BE2C (cell line): ENCODE measurements at places on chromosomes 16 and 17.

- no peak for DNase-seq
These were observed 80.8 kb upstream of the NOL11 start for GRCh38 chr17:67636834-67637520.

DNA sequence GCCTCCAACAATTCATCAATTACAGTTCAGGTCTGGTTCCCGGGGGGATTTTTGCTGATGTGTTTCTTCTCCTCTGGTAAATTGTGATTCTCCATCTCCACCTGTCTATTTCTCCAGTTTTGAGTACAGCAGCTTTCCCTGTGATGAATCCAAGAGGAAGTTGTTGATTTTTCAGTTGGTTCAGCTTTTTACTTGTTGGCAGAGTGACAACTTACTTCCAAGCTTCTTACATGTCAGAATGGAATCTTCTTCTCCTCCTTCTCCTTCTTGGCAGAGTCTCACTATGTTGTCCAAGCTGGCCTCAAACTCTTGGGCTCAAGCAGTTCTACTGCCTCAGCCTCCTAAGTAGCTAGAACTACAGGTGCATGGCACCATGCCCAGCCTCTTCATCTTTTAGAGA is 33.4 kb upstream of the TMEM92 start:
- DNase-seq = no peak

DNA sequence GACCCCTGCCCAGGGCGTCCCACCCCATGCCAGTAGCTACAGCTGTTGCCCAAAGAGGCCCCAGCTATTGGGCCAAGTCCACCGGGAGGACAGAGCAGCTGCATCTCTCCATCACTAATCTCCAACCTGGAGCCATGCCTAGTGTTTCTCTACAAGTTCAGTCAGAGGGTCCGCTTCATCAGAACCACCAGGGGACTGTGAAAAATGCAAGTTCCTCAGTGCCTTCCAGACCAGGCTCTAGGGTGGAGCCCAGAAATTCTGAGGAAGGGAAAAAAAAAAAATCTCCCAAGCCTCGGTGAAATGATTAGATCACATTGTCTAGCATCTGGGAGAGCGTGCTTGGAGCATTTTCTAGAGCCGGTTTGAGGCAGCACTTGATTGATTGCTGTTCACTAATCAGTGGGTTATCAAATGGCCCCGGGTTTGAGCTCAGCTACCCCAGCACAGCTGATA is 22.4 kb upstream of the HERPUD1 start:
- no peak for DNase-seq

GRCh38 chr16:71426880-71427615 is 14.8 kb downstream of the TLE7 start:
- no peak for DNase-seq

- no peak for DNase-seq
These were observed 755 bp upstream of the C16orf89 start for GRCh38 chr16:5066511-5066910.

- peak; percentile 100 for DNase-seq
These were observed 500 bp upstream of the MAP3K14 start for GRCh38 chr17:45317111-45317928.

DNA sequence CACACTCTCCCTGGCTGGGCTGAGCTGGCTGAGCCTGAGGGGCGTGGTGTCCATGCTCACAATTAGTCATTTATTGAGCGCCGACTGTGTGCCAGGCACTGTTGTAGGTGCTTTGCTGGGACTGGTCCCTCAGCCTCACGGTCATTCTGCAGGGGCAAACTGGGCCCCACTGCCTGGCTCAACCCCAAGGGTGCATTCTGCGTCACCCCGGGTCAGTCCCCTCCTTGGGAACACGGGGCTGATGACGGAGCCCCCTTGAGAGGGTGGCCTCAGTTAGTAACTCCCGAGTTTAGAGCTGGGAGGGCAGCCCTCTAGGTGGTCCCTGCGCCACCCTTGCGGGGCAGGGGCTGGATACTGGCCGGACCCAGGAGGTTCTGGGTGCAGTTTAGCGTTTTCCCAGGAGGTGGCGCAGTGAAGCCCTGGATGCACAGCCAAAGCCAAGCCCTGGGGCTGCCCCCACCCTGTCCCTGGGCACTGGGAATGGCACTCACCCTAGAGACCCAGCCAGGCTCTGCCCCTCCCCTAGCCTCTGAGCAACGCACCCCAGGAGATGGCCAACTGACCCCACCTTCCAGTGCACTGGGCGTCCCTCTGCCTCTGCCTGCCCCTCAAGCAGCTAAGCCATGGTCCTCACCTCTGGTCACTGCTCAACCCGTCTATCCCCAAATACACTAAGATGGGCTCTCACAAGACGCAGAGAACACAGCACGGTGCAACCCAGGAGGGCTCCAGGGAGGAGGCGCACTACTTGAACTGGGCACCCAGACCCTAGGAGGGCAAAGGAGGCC is 243.2 kb upstream of the GSE1 start:
- peak; percentile 84 for DNase-seq

DNA sequence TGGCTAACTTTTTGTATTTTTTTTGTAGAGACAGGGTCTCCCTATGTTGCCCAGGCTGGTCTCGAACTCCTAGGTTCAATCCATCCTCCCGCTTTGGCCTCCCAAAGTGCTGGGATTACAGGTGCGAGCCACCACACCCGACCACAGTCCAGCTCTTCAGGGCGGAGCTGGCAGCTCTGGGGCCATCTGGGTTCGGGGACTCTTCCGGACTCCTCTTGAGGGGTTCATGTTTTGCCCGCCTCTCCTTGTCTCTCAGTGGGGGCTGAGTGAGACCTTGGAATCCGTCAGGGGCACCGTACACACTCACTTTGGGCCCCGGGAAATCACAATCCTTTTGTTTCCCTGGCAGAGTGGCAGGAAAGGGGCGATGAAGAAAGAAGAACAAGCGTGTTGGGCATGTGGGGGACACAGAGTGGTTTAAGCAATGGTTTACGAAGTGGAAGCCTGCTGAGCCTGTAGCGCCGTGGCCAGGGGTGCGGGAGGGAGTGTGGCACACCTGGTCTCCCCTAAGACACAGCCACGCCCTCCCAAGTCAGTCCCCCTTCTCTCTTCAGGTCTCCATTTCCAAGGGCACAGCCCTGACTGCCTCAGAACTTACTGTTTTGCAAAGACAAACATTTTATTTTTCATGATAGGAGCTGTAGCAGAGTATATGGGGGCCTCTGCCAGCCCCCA is 26.1 kb downstream of the TNS4 start:
- no peak for DNase-seq

- DNase-seq = no peak
These were observed 9.9 kb downstream of the CMTM2 start for GRCh38 chr16:66588981-66589713.

DNA sequence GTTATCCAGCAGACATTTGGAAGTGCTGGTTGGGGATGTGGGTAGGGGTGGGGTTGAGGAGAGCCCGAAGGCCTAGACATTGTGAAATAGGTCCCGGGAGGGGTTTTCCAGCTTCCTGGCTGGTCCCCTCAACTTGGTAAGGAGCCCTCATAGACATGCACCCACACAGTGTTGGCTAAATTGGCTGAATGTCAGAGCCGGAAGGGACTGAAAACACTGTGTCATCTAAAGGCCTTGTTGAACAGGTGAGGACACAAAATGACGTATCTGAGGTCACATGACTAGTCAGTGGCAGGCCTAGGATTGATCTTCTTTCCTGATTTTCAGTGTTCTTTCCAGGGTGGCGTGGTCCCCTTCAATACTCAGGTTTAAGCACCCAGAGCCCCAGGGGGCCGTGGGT is 27.6 kb downstream of the ITGB3 start:
- DNase-seq = no peak

GRCh38 chr16:4515611-4516233 is 22.9 kb downstream of the CDIP1 start:
- no peak for DNase-seq
